Activated T-helper 17 cell treated with anti-CD3 and anti-CD28 coated beads, Interleukin-2, amount 50 U/mL, for 72 hours (primary cell): ENCODE measurements at places on chromosomes 7 and 10. TPM values are rescaled to one million over a fixed set of nuclear protein-coding genes. Genes with fewer than 3 reads are reported as not detected.

POR gene
- 53.7 TPM for total RNA-seq

- ATAC-seq: no peak
These were observed 8.6 kb upstream of the CCDC7 start for GRCh38 chr10:32437334-32437733.

DNA sequence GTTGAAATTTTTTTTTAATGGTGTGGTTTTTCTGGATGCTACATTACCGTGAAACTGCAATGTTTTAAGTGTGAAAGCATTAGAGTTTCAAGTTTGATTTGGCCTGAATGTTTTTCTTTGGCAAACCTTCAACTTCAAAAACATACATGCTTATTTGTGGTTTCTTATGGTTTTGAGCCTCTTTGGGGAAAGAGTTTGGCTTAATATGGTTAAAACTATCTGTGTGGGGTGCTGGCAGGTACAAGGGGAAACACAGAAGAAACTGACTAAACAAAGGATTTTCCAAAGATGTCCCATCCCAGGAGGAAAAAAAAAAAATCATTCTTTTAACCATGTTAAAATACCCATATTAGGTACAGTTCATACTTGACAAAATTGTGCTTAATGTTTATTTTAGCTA lies 121.1 kb downstream of the HGF start:
- no peak for ATAC-seq

DNA sequence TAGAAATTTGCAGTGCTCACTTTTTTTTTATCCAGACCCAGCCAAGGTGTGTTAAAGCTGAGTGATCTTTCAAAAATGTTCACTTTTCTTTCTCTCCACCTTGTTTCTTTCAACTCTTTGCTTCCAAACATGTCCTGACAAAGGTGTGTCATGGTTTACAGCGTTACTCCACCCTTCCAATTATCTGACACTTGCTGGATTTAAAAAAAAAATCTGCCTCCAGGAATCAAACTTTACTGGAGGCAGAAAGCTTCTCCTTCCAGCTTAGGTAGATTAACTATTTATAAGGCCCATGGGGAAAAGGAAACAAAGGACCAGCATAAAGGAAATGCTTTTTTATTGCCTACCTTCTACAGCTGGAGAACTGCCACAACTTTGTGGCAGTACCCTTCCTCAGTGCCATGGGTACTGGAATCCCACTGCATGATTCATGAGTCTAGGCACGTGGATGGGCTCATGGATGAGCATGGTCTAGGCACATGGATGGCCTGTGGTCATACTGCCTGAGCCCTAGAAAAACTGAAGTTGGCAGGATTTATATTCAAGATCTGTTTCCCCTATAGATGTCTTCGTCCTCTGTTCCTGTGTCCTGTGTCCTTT lies at the start of gene COL17A1:
Gene COL17A1 (minus strand): TSS at position 80 of the 600 bp plus-strand sequence. CDS start 5,207 bp downstream, outside the sequence.
- ATAC-seq: no peak

DNA sequence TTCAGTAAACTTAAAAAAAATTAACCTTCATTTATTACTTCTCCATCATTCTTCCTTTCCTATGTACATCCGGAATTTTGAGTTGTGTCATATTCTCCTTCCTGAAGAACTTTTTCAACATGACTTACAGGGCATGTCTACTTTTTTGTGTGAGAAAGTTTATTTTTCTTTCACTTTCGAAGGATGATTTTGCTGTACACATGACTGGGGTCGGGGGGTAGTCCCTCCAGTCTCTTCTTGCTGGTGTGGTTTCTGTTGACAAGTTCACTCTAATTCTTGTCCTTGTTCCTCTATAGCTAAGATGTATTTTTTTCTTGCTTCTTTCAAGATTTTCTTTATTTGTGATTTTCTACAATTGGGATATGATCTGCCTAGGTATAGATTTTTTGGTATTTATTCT lies 55.8 kb downstream of the INPP5A start:
- ATAC-seq: peak; percentile 82

ZP3 gene
- 3.4 TPM for total RNA-seq

GRCh38 chr7:93138576-93138975 lies 9.6 kb downstream of the SAMD9L start:
- no peak for ATAC-seq

GRCh38 chr10:72337039-72337629 lies 17.6 kb downstream of the DNAJB12 start:
- ATAC-seq: no peak

GRCh38 chr7:24931844-24932243 lies 48.1 kb downstream of the OSBPL3 start:
- no peak for ATAC-seq

- ATAC-seq: peak; percentile 17
These were observed 105.9 kb upstream of the ANLN start for GRCh38 chr7:36283711-36284130.

DNA sequence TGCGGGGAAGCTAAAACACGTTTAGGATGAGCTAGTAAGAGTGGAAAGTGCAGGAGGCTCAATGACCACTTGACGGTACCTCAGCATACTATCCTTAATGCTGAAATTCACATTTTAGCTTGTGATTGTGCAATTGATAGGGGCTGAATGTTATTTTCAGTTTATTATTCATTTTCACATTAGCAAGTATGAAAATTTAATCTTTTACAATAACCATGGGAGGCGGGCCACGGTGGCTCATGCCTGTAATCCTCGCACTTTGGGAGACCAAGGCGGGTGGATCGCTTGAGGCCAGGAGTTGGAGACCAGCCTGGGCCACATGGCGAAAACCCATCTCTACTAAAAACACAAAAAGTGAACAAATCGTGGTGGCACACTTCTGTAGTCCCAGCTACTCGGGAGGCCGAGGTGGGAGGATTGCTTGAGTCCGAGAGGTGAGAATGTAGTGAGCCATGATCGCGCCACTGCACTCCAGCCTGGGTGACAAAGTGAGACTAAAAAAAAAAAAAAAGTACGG lies 22.0 kb upstream of the ANLN start:
- ATAC-seq: no peak

SLC13A1 gene
- not detected for total RNA-seq

- no peak for ATAC-seq
These were observed 61.5 kb downstream of the SLIT1 start for GRCh38 chr10:97124211-97124610.

LRIT1 gene
- total RNA-seq: not detected

DNA sequence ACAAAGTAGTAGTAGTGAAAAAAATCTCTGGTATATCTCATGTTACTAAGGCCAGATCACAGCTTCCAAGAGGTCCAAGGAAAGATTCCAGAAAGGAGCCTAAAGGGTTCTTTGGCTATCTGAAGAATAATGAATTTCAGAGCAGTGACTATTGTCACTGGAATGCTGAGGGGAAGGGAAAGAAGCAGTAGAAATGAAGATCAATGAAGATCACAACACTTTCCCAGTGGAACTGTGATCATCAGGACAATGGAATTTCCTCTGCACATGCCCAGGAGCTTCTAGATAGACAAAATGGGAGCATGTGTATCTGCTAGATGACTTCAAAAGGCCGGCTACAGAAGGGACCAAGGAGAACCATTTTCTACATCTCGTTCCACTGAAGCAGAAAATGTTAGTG lies 219.5 kb upstream of the PHYHIPL start:
- no peak for ATAC-seq

HOXA10 gene
- not detected for total RNA-seq

DNA sequence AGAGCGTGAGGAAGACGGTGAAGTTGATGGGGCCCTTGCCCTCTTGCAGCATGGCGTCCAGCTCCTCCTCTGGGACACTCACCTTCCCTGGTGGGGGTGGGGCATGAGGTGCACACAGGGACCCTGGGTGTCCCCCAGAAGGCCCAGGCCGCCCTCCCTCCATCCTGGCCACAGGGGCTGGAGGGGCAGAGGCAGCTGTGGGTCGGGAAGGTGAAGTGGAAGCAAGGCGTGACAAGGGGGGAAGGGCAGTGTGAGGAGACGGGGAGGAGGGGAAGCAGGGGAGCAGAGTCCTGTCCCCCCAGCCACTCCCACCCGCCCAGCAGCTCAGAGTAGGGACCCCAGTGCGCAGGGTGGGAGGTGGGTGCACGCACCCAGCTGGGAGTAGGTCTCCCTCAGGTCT lies 791 bp downstream of the MYL7 start:
- no peak for ATAC-seq

DNA sequence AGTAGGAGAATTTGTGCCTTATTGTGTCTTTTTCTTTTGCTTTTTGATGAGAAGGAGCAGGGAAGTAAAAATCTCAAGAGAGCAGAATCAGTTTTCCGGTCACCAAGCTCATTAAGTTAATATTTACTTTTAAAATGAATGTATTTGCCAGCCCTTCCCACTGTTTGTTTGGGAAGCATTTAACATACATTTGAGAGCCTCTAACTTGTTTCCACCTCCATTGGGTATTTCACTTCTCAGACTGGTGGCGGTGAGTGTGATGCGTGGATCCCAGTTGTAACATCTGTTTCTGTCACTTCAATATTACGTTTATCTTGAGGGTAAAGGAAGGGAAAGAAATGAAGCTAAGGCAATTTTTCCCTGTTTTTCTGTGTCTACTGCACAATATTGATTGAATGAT lies 22.8 kb downstream of the CDK14 start:
- ATAC-seq: no peak

DNA sequence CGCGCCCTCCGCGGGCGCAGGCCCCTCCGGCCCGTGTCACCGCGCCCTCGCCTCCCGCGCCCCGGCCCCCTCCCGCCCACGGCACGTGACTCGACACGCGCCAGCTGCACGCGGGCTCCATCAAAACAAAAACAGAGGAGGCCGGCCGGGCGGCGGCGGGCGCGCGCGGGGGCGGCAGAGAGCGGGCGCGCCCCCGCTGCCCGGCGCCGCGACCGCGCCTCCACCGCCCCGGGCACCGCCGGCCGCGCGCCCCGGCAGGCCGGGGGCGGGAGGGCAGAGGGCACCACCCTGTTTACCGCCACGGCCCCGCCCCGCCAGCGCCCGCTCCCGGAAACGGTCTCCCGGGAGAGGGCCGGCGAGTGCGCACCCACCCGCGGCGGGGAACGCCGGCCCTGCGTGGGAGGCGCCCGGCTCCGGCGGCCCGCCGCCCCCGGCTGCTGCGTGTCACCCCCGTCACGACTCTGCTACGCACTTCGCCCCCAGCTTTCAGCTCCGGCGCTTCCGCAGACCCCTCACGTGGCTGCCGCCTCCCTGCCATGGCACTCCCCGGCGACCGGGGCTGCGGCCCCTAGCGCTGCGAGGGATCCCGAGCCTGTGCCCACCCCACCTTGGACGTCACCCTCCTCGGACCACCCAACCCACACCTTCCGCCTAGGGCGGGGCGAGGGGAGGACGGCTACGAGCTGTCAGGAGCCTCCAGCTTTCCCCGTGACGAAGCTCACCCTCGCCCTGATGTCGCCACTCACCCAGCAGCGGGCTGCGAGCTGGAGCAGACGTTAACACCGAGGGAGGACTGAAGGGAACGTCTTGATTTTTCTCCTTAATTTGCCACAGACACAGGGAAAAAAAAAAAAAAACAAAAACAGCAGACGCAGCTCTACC lies 221.6 kb upstream of the MKLN1 start:
- peak; percentile 40 for ATAC-seq

- ATAC-seq: peak; percentile 55
These were observed 83.3 kb downstream of the PAX2 start for GRCh38 chr10:100828738-100829096.

GRCh38 chr7:3042861-3043489 lies 692 bp downstream of the CARD11 start:
- peak; percentile 81 for ATAC-seq

GRCh38 chr7:102291916-102292267 lies 5.2 kb downstream of the SH2B2 start:
- ATAC-seq: no peak

DNA sequence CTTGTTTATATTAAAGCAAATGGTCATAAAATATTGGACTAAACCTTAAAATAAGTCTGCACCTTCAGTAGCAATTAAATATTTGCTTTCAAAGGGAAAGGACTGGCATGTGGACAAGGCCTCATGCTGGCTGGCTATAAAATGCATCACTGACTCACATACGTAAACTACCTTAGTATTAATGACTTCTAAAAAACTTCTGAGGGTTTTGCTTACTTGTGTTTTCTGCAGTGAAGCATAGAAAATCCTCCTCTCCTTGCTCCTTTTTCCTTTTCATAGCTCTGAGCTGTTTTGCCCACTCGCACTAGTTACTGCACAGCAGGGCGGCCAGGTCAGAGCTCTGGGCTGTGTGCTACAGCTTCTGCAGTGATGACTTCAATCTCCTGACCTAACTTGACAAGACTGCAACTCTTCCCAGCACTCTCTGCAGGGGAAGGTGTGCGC lies 82.3 kb downstream of the CUL2 start:
- ATAC-seq: no peak

DNA sequence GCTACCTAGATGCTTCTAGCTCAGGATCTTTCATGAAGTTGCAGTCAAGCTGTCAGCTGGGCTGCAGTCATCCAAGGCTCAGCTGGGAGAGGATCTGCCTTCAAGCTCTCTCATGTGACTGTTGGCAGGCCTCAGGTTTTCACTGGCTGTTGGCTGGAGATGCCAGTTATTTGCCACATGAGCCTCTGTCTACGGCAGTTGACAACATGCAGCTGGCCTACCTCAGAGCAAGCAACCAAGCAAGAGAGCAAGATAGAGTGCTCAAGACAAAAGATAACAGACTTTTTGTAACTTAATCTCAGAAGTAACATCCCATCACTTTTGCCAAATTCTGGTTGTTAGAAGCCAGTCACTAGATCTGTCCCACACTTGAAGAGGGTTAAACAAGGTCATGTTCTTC lies 125.8 kb downstream of the TPST1 start:
- ATAC-seq: no peak

ATOH7 gene
- total RNA-seq: not detected

DNA sequence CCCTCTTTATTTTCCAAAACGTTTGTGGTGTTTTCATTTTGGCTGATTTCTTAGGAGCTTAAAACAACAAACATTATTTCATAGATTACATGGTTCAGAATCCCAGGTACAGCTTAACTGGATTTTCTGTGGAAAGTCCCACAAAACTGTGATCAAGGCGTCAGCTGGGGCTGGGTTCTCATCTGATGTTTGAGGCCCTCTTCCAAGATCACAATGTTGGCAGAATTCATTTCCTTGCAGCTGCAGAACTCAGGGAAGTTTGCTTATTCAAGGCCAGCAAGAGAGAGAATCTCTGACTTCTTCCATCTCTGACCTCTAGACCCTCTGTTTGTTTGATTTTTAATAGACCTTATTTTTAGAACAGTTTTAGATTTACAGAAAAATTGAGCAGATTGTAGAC lies 108.4 kb upstream of the AGK start:
- no peak for ATAC-seq

GRCh38 chr7:81256991-81257390 lies 338.1 kb upstream of the SEMA3C start:
- no peak for ATAC-seq

DNA sequence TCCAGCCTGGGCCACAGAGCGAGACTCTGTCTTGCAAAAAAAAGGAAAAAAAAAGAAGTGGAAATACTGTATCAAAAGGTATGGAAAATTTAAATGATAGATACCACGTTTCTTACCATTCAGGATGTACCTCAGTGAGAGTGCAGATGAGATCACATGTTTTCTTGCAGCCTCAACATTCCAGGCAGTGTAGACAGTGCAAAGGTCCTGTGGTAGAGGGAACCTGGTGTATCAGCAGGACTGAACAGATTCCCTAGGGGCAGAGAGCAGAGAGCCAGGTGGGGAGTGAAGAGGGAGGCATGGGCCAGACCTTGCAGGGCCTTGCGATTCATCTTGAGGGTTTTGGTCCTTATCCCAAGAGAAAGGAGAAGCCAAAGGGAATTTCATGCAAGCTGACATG lies 17.7 kb upstream of the ATXN7L1 start:
- no peak for ATAC-seq

GRCh38 chr10:25707976-25708671 lies 225.9 kb upstream of the MYO3A start:
- ATAC-seq: no peak
